Muscle of arm (tissue), 14 donors: ENCODE measurements at places on chromosomes 16 and 17.
A peak's percentile ranks its signal among the peaks of the same experiment; 100 is the strongest.

- DNase-seq = no peak
Measured at GRCh38 chr16:81581107-81581506, 136.5 kb downstream of the CMIP start.

- no peak for DNase-seq
Measured at GRCh38 chr17:62671553-62671952, 44.1 kb downstream of the MRC2 start.

DNA sequence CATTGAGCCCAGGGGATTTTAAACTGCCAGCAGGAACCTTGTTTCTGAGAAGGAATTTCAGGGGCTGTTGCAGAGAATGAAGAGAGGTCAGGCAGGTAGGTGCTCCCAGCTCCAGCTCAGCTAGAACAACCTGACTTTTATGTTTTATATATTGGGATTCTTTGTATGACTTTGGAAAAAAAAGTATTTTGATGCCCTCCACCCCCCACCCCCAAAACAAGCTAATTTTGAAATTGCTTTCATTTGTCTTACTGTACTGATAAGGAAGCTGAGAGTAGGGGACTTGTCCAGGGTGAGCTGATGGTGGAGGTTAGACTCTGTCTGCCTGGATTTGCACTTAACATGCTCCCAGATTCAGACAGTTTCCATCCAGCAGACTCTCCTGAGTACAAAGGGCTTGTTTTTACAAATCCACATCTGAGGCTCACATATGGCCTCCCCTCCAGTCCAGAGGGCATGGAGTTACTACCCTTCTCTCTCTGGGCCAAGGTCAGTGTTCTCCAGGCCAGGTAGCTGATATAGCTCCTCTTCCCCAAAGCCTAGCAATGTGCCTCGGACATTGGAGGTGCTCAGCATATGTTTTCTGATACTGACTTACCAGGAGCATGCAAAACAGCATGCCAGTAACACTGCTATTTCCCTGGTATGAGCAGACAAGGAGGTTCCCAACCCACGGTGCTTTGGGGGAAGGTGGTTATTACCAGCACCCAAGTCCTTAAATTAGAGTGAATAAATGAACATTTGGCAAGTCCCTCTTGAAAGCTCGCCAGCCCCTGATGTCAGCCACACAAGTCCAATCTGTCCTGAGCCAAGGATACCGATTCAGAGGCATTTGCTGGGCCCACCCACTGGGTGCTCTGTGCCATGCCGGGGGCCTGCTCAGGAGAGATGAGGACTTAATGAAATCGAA is 11.3 kb downstream of the STX1B start:
- no peak for DNase-seq

GRCh38 chr16:88503374-88503770 is 50.3 kb downstream of the ZFPM1 start:
- no peak for DNase-seq

GRCh38 chr16:78926723-78927210 is 673.8 kb downstream of the MAF start:
- no peak for DNase-seq

- no peak for DNase-seq
Measured at GRCh38 chr16:56708525-56709442, 21.1 kb upstream of the NUP93 start.

DNA sequence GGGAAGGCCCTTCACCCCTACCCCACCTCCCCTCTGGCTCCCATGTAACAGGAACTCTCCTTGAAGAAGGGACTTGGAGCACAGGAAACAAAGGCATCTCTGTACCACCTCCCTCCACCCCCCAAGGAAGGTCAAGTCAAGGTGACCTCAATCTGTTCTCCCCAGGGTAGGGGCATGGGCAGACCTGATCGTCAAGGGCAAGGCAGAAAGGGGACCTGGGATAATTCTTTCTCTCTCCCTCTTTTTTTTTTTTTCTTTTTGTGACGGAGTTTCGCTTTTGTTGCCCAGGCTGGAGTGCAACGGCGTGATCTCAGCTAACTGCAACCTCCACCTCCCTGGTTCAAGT is 4.3 kb upstream of the STAT5A start:
- DNase-seq = no peak

DNA sequence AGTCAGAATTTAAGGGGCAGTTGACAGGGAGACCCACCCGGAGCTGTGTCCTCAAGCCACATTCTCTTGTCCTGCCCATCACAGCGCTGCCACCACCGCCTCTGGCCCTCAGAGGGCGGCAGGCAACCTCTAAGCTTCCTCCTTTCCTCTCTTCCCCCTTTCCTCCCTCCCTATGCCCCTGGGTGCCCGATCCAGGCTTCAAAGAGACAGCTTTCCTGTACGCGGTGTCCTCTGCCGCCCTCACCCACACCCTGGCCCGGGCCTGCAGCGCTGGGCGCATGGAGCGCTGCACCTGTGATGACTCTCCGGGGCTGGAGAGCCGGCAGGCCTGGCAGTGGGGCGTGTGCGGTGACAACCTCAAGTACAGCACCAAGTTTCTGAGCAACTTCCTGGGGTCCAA is 23.5 kb downstream of the WNT9B start:
- no peak for DNase-seq

DNA sequence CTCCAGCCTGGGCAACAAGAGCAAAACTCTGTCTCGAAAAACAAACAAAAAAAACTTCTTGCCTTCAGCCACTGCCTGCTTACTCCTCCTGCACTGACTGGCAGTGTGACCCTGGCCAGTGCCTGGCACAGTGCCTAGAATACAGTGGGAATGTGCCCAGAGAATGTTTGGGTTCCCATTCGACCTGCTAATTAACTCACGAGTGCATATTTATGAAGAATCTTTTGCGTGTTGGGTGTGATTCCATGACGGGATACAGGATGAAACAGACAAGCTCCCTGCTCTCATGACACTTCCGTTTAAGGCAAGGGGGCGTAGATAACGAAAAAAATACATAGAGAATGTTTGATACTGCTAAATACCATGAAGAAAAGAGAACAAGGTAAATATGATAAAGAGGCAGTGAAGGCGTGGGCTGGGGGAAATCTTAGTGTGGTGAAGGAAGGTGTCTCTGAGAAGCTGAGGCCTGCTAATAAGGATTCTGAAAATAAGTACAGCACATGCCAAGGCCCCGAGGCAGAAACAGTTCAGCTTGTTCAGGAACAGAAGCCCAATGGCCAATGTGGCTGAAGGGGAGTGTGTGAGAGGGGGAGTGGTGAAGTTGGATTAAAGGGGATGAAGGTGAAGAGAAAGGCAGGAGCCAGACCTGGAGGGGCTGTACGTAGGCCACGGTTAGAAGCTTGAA is 4.3 kb downstream of the ABI3 start:
- DNase-seq = no peak

DNA sequence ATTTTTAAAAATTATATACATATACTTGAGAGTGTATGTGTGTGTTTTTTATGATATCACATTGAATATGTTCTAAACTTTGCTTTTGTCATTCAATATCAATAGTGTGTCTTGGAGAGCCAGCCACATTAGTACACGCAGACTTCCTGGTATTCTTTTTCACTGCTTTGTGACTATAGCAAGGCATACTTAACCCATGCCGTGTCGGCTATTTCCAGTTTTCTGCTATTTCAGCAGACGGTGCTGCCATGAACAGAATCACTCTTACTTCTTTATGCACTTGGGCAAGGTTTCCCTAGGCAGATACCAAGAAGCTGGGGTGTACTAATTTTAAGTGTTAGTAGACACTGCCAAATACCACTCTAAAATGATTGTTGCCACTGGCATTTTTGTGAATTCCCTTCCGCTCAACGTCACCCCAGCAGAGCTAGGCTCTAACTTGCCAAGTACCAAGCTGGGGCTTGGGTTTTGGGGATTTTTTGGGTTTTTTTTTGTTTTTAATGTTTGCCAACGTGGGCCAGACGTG is 134.9 kb downstream of the SOCS1 start:
- DNase-seq = no peak

GRCh38 chr16:81632392-81633146 is 146.5 kb upstream of the PLCG2 start:
- no peak for DNase-seq

GRCh38 chr17:19716108-19717030 is at the start of gene SLC47A2:
TSS of gene SLC47A2 (minus strand) at chr17:19716584. CDS start at chr17:19716555, 29 bp downstream.
- DNase-seq = no peak

- DNase-seq = peak; percentile 51
Measured at GRCh38 chr17:39591958-39592954, 15.5 kb downstream of the NEUROD2 start.
